Mammary epithelial cell (primary cell): ENCODE measurements at places on chromosomes 16 and 17. TPM values are rescaled to one million over a fixed set of nuclear protein-coding genes. Genes with fewer than 3 reads are reported as not detected.

GABARAP gene
- 204 and 213 TPM in 2 replicates for total RNA-seq

PPL gene
- 42.5 and 58.1 TPM in 2 replicates for total RNA-seq

ANKFN1 gene
- total RNA-seq = not detected

RNF222 gene
- under 0.01 TPM for total RNA-seq

SOX9 gene
- 53.9 and 77.4 TPM in 2 replicates for total RNA-seq

UBALD1 gene
- total RNA-seq = 8.0 TPM

KIF18B gene
- under 0.01 TPM for total RNA-seq

PRDM7 gene
- total RNA-seq = not detected in 2 replicates

PPY gene
- not detected for total RNA-seq

NPIPA5 gene
- 1.5 TPM for total RNA-seq

SLFN14 gene
- not detected in 2 replicates for total RNA-seq

QPRT gene
- total RNA-seq = 0.12 TPM in 1 of 2 replicates, not detected in the other

DPEP3 gene
- not detected in 2 replicates for total RNA-seq

B9D1 gene
- total RNA-seq = 23.2 and 31.4 TPM in 2 replicates

PRKCB gene
- not detected for total RNA-seq

MYL4 gene
- total RNA-seq = not detected in 2 replicates

HES7 gene
- 0.94 and 1.9 TPM in 2 replicates for total RNA-seq

SMIM22 gene
- total RNA-seq = 1.0 TPM in 1 of 2 replicates, not detected in the other

SLC6A2 gene
- 0.33 TPM for total RNA-seq

TMEM235 gene
- total RNA-seq = not detected

MMP28 gene
- total RNA-seq = 83.2 and 83.9 TPM in 2 replicates

KIF19 gene
- not detected in 2 replicates for total RNA-seq

PDILT gene
- not detected in 2 replicates for total RNA-seq

HOXB3 gene
- total RNA-seq = 5.2 and 7.3 TPM in 2 replicates

KRT9 gene
- 0.17 TPM for total RNA-seq

VMO1 gene
- 0.17 TPM for total RNA-seq
